ENCODE measurements at places on chromosomes 16 and 17. TPM values are rescaled to one million over a fixed set of nuclear protein-coding genes. Genes with fewer than 3 reads are reported as not detected.

SSTR5 gene
- total RNA-seq: not detected

MNT gene
- 38.0 TPM for total RNA-seq

C16orf74 gene
- 23.0 TPM for total RNA-seq

IRF8 gene
- 235 TPM for total RNA-seq

MIEF2 gene
- 18.8 TPM for total RNA-seq

DNAH9 gene
- 0.38 TPM for total RNA-seq

RPS15A gene
- 1,157 TPM for total RNA-seq

GIT1 gene
- 43.1 TPM for total RNA-seq

CPHXL gene
- not detected for total RNA-seq

SLC6A4 gene
- 0.22 TPM for total RNA-seq

EVPL gene
- not detected for total RNA-seq

DNAAF8 gene
- total RNA-seq: 0.85 TPM

ANKS4B gene
- not detected for total RNA-seq

CLEC16A gene
- total RNA-seq: 54.6 TPM

SLC46A1 gene
- 22.0 TPM for total RNA-seq

PDILT gene
- not detected for total RNA-seq

CCL8 gene
- 0.84 TPM for total RNA-seq

KCNJ12 gene
- 2.4 TPM for total RNA-seq

ZMYND15 gene
- total RNA-seq: 5.2 TPM

MPP3 gene
- 12.2 TPM for total RNA-seq

TAC4 gene
- total RNA-seq: not detected

TMEM204 gene
- total RNA-seq: 47.1 TPM

TMEM132E gene
- total RNA-seq: 0.28 TPM

EXOC3L1 gene
- 73.2 TPM for total RNA-seq

CCDC92B gene
- total RNA-seq: 0.20 TPM

ANKFY1 gene
- total RNA-seq: 48.0 TPM

CFAP97D1 gene
- not detected for total RNA-seq

CHP2 gene
- total RNA-seq: not detected

IRX6 gene
- total RNA-seq: 0.25 TPM

KRTAP3-2 gene
- total RNA-seq: not detected

PIRT gene
- total RNA-seq: not detected

EVI2A gene
- total RNA-seq: 52.8 TPM

USP7 gene
- 125 TPM for total RNA-seq

ALDH3A2 gene
- total RNA-seq: 45.9 TPM

CD79B gene
- 203 TPM for total RNA-seq

ABCC12 gene
- not detected for total RNA-seq

C16orf92 gene
- not detected for total RNA-seq

CDRT15L2 gene
- not detected for total RNA-seq

MAP2K6 gene
- 23.8 TPM for total RNA-seq

TP53TG3C gene
- total RNA-seq: not detected

GALK1 gene
- 30.7 TPM for total RNA-seq

PPL gene
- not detected for total RNA-seq

MRC2 gene
- total RNA-seq: 37.0 TPM

CCDC40 gene
- 4.8 TPM for total RNA-seq

ITGAD gene
- 18.6 TPM for total RNA-seq

NPB gene
- 0.41 TPM for total RNA-seq

CD300LF gene
- total RNA-seq: 45.8 TPM

CCR7 gene
- 60.2 TPM for total RNA-seq

FOXL1 gene
- total RNA-seq: not detected

SUPT6H gene
- total RNA-seq: 85.4 TPM

CHAD gene
- not detected for total RNA-seq

ZPBP2 gene
- not detected for total RNA-seq
